Inflammatory macrophage (primary cell): ENCODE measurements at places on chromosomes 4 and X.

- DNase-seq = peak; percentile 66
These were observed 127.4 kb upstream of the ENPP6 start for GRCh38 chr4:184344899-184345572.

DNA sequence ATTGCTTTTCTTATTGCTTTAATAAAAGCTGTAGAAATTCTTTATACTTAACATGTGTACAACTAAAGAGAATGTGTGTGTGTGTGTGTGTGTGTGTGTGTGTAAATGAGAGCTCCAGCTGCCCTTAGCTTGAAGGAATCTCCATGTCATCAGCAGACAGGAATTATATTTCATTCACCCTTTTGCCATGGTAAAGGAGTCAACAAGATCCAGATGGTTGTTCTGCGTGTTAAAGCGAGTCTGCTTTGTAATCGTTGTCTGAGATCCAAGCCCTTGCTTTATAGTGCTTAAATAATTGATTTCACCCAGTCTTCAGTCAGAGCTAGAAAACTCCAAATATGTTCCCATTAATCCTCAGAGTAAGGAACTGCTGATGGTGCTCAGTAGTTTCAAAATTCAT lies 285.5 kb downstream of the PDGFC start:
- no peak for DNase-seq

- no peak for DNase-seq
These were observed 9.6 kb downstream of the ARSJ start for GRCh38 chr4:113969709-113970334.

GRCh38 chr4:85478576-85478975 lies 3.6 kb downstream of the ARHGAP24 start:
- DNase-seq = no peak

GRCh38 chrX:4570151-4570550 lies 856.7 kb upstream of the PRKX start:
- no peak for DNase-seq

GRCh38 chr4:136540747-136541146 lies 991.5 kb downstream of the PCDH18 start:
- no peak for DNase-seq

DNA sequence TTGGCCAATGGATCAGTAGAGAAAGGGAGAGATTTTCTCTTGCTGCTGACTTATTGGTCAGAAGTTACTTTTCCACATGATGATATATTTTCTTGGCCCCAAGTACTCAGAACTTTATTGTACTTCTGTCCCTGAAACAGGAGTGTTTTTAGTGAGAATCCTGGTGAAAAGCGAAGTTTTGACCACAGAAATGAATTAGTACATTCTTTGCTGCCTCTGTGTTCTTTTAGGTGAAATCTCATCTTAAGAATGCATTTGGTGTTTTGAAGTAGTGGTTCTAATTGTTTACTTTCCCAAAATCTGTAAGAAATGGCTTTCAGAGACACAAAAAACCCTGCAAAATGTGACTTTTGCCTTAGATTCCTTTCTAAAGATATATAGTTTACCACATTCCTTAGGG lies 240.4 kb downstream of the FRMPD4 start:
- no peak for DNase-seq

DNA sequence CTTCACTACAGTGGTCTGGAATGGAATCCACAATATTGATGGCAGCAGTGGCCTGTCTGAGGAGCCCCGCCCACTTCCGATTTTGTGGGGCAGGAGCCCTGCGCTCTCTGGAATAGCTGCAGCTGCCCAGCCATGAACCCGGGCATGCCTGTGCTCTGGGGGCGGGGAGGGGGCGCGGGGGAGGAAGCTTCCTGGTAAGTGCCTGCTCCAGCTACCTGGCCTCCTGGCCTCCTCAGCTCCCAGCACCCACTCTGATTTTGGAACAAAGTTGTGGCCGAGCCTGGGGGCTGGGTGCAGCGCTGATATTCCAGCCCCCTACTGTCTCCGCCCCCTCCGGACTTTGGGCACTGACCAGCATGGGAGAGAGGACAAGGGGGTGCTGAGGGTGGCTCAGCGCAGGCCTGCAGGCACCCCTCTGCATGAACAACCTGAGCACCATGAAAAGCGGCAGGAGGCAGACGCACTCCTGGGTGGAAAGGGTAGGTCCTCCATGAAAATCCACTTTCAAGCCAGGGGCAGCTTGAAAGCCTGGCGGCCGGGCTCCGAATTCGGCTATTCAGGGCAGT lies 972.7 kb upstream of the AGA start:
- no peak for DNase-seq

GRCh38 chrX:22165732-22166457 lies 106.8 kb upstream of the CBLL2 start:
- no peak for DNase-seq

DNA sequence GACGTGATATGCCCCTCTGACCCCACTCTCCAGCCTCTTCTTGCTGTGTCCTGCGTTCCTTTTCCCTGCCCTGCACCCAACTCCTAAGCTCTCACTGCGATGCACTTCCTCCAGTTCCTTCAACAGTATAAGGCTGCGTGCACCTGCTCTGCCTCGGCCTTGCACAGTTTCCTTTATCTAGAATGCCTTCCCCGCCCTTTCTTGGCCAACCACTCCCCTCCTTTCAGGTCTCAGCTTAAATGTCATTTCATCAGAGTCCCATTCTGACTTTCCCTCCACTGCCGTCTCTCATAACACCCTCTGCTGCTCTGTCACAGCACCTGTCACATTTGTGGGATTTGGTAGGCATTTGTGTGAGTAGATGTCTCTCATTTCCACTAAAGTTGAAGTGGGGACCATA lies 58.4 kb upstream of the NEIL3 start:
- DNase-seq = no peak

DNA sequence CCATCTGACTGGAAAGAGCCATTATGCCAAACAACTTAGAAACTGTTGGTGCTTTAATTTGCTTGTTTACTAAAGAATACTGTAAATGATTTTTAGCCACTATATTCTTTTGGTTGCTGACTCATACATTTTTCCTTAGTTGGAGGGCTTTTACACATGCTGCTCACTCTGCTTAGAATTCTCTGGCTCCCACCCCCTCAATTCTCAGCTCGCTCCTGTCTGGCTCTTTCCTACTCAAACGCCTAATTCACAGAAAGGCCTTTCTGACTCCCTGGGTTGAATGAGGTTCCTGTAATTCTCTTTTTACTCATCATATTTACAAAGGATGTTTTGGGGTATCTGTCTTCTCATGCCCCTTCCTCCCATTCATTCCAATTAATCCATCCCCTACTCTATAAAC lies 26.1 kb upstream of the PARM1 start:
- DNase-seq = no peak

DNA sequence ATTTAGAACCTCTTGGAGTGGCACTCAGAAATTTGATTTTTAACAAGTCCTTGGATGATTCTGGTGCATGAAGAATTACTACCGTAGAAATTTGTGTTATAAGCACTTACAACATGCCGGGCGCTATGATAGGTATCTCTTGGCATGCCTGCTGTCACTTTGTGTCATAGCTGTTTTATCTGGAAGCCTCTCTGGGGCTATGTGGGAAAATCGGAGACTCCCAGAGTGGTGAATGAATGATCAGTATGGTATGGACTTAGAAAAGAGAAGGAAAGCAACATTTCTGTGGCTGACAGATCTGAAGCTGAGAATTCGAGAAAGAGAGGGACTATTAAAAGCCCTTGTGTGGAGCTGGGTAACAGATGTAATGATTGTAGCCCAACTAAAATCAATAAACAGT lies 177.4 kb upstream of the MAMLD1 start:
- no peak for DNase-seq

DNA sequence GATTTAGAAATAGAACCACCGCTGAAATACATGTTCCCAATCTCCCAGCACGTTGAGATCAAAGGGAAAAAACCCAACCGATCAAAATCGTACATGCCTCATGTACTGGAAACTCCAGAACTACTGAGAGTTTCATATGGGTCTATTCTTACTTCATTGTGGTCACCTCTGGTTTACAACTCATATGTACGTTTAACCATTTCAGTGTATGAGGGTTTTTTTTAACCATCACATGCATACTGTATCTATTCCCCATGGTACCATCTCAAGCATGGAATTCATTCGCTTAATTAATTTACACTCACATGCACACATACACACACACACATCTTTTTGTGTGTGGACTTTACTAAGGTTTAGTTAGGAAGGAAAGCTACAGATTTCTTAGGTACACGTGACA lies 46.0 kb upstream of the CLNK start:
- DNase-seq = no peak

- DNase-seq = no peak
These were observed 1157.4 kb downstream of the FAM133A start for GRCh38 chrX:94831364-94831763.

DNA sequence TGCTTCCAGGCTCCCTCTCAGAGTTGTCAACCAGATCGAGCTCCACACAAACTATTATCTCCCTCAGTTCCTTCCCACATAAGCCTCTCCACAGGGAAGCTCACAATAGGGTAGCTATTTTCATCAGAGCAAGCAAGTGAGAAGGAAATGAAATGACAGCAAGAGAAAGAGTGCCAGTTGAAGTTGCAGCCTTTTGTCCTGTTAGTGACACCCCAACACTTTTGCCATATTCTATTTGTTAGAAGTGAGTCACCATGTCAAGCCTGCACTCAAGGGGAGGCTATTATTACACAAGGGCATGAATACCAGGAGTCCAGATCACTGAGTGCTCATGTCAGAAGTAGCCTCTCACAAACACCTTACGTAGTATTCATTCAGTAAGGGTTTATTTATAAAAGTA lies 266.3 kb upstream of the NOCT start:
- no peak for DNase-seq

DNA sequence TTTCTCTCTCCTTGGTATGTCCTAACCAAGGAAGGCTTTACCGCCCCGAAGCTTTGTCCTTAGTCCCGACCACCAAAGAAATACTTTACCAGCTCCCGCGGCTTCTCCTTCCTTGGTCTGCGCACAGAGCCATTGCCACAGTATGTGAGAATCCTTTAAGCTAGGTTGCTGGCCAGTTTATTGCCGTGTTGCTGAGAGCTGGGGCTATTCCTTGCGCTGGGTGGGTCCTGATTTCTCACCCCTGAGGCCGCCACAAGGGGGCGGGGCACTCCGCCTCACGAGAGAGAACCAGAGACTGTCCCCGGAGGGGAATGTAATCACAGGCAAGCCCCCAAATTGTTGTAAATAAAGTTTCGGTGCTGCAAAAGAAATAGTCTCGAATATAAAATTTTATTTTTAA lies 331.0 kb upstream of the PCDH10 start:
- DNase-seq = no peak

- no peak for DNase-seq
These were observed 75.0 kb downstream of the NAA11 start for GRCh38 chr4:79250887-79251286.

DNA sequence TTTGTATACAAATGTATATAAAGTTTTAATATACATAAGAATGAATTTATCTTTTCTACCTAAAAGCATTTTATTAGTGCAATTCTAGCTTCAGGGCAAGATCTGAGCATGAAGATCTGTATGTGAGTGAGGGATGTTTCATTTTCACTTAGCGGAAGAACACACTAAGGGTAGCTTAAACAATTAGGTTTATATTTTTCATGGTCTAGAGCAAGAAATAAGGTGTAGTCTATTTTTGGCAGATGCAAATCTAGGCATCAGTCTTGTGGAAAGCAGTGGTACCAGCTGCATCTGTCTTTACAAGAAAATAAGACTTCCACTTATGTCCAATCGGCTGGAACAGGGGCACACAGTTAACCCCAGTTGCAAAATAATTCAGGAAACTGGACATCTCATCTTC lies 433.3 kb downstream of the ADAM29 start:
- no peak for DNase-seq

DNA sequence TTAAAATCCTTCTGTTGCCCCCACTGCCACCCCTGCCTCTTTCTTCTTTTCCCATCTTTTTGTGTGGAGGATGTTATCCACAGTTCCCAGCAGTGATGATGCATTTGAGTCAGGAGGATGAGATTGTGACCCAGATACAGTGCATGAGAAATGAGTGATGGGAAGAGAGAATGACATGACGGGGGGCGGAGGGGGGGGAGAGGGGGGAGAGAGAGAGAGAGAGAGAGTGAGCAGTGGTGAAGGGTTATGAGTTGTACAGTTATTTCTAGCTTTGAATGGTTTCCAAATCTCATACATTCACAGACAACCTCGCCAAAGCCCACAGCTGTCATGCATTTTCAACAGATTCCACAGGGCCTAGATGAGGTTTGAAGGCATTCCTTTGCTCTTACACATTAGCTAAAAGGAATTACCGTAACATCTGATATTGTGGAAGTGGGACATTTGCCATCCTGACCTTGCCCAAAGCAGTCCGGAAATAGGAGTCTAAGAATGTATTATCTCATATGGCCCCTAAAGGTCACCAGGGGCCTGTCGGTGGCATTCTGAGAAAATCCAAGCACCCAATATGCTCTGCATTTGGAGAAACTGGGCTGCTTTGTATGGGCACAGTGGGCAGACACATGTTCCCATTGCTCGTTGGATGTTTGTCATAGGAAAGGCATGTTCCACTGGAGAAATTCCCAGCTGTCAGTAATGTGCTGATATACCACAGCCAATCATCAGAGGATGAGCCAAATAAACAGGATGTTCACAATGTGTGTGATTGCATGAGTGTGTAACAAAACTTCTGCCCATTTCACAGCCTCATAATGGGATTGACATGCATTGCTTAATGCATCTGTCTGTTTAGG lies 435.8 kb downstream of the SPRY1 start:
- no peak for DNase-seq

DNA sequence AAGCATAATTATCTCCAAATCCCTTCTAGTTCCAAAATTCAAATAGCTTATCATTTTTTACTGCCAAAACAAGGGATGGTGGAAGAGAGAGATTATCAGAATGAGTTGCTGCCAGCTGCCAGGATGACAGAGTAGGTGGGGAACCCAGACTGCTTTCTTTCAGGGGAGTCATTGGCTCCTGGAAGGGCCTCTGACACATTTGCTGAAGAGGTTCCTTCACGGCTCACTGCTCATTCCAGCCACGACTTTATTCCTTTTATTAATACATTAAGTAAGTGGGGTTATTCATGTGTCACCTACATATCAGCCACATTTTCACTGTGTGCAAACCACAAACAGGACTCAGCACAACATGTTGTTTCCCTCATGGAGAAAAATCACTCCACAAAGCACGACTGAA lies 12.7 kb upstream of the SMIM43 start:
- DNase-seq = no peak

- DNase-seq = no peak
These were observed 8.9 kb downstream of the ZNF330 start for GRCh38 chr4:141229408-141230101.

DNA sequence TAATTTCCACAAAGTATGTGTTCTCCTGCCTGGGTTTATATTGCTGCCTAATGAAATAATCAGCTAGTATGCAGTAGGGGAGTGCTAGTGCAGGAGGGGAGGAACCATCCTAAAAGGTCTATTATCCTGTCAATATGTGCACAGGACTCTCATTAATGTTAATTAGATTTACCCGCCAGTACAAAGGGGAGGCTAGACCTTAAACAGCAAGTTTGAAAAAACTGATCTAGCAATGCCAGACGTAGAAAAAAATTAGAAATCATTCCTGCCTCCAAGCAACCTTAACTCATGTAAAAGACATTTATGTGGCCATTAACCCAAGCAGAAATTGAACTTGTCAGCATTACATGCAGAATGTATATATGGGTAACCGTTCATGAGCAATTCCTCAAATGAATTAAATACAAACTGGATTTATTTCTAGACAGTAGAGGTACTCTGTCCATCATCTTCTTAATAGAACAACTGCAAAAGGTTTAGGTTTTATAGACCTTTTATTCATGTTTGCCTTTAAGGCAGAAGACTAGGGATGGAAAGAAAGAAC lies 294.3 kb upstream of the TENM3 start:
- DNase-seq = no peak
